ENCODE measurements at places on chromosomes 16 and 17.

DNA sequence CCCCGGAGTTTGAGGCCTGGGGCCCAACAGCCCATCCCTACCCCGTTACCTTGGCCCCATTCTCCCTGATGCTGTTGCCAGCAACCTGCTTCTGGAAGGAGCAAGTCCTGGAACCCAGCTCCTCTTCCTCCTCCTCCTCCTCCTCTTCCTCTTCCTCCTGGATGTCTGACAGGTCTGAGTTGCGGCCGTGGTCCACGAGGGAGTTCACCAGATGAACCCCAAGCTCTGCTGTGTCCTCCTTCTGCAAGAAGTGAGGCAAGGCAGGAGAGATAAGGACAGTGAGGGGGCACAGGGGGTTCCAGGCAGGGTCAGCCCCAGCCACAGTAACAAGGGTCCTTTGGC, 18.7 kb downstream of the TSPOAP1 start:
- DNase-seq: no peak

DNA sequence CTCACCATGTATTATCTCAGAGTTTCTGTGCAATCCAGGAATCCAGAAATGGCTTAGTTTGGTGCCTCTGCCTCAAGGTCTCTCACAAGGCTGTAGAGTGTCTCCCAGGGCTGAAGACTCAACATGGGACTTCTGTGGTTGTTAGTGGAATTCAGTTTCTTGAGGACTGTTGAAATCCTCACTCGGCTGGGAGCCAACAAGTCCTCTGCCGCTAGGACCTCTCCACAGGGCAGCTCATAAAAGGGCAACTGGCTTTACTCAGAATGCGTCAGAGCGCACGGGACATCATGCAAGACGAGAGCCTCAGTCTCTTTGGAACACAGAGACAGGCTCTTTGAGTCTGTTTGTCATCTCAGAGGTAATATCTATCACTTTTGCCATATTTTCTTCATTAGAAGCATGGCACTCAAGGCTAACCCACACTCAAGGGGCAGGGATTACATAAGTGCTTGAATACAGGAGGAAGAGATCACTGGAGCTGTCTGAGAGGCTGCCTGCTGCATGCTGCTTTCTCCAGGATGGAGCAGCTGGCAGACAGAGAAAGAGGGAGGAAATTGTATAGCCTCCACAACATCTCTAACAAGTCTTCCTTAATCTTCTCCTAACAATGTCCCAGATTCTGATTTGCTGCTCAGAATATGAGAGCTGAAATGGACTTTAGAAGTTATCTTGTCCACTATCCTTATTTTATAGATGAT, 97.5 kb upstream of the ASIC2 start:
- DNase-seq: no peak

DNA sequence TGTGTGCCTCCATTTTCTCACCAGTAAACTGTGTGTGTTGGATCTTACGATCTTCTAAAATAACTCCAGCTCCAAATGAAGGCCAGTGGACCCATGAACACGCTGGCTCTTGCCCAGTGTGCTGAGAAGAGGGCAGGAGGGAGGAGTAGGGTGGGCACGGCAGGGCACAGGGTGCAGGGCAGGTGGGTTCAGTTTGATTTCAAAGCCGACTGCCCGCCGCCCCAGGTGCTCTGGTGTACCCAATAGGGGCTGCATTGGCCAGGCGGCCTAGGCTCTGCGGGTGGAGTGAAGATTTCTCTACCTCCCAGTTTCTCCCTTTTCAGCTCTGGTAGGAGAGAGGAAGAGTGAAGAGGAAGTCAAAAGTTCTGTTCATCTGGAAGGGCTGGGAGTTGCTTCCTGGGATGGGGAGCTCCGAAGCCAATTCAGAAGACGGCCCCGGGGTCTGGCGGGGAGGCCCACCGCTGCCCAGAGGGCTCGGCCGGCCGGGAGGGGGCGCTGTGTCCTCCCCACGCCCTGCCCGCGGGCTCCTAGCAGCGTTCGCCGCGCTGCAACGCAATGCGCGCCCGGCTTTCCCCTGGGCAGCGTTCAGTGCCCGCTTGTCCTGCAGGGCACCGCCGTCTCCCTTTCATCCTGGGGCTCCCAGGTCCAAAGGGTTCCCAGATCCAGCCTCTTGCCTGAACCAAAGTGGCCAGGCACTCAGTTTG, 1.1 kb upstream of the CRHR1 start:
- no peak for DNase-seq

DNA sequence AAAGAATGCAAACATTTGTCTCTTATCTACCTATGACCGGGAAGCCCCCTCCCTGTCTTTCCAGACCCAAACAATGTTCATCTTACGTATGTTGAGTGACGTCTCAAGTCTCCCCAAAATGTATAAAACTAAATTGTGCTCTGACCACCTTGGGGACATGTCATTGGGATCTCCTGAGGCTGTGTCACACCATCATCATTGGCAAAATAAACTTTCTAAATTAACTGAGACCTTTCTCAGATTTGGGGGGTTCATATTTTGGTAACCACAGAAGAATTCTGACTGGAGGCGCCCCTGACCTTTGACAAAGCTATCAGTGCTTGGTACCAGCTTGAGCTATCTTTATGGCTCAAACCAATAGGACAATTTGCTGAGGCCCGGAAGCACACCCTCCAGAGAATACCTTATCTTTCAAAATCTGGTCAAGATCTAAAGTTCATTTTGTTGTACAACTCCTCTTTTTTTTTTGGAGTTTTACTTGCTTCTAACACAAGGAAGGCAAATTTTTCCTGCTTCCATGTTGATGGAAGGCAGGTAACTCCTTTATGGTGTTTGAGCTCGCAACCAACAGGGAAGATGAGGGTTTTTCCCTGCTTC, 2.5 kb upstream of the LDHD start:
- no peak for DNase-seq

- no peak for DNase-seq
Measured at GRCh38 chr17:2058586-2059546, 4.0 kb downstream of the HIC1 start.

DNA sequence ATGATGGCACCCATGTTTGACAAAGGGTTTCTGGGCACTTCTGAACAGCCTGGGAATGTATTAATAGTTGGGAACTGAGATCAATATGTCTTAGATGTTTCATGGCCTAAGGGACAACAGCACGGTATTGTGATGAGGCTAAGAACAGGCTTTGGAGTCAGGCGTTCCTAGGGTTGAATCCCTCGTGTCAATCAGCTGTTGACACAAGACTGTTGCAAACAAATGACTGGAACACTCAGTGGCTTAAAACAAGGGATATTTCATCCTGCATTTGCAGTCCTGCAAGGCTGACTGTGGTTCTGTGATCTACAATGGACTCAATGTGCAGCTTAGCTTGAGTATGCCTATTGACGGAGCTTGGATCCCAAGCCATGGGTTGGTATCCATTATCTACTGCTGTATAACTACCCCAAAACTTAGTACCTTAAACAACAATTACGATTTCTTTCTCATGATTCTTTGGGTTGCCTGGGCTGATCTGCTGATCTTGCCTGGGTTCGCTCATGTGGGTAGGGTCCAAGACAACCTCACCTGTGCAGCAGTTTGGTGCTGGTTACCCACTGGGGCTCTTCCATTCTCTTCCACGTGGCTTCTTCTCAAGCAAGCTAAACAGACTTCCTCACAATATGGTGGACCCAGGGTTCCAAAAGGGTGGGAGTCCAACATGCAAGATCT, 472.4 kb downstream of the SLC39A11 start:
- no peak for DNase-seq

- DNase-seq: no peak
Measured at GRCh38 chr17:76822184-76822778, 45.9 kb upstream of the MGAT5B start.

- no peak for DNase-seq
Measured at GRCh38 chr17:4788807-4789700, at the start of gene GLTPD2. GLTPD2 (plus strand) TSS chr17:4788964; CDS start chr17:4789012, 48 bp downstream.

GRCh38 chr16:12901597-12902461, at the start of gene SHISA9:
SHISA9 (plus strand) TSS chr16:12901598.
- peak; percentile 50 for DNase-seq

DNA sequence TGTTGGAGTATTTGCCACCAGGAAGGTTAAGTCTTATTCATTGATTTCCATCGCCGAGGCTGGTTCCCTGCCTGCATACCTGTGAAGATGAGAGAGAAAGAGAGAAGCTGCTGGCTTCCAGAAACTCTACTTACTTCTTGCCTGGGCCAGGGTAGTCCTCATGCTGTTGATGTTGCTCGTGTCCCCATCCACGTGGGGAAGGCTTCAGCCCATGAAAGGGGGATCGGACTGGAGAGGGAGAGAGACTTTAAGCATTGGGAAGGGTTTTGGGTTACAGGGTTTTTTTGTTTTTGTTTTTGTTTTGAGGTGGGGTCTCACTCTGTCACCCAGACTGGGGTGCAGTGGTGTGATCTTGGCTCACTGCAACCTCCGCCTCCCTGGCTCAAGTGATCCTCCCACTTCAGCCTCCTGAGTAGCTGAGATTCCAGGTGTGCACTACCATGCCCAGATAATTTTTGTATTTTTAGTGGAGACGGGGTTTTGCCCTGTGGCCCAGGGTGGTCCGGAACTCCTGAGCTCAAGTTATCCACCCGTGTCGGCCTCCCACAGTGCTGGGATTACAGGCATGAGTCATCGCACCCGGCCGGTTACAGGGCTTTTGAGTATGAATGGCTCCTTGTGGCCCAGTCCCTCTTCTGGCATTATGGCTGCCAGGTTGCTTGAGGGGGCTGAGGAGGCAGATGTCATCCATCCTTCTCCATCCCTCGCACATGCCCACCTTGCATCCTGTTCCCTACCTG, 26.6 kb downstream of the ITGB3 start:
- DNase-seq: no peak

GRCh38 chr17:65158041-65158440, 20.9 kb downstream of the RGS9 start:
- DNase-seq: no peak

DNA sequence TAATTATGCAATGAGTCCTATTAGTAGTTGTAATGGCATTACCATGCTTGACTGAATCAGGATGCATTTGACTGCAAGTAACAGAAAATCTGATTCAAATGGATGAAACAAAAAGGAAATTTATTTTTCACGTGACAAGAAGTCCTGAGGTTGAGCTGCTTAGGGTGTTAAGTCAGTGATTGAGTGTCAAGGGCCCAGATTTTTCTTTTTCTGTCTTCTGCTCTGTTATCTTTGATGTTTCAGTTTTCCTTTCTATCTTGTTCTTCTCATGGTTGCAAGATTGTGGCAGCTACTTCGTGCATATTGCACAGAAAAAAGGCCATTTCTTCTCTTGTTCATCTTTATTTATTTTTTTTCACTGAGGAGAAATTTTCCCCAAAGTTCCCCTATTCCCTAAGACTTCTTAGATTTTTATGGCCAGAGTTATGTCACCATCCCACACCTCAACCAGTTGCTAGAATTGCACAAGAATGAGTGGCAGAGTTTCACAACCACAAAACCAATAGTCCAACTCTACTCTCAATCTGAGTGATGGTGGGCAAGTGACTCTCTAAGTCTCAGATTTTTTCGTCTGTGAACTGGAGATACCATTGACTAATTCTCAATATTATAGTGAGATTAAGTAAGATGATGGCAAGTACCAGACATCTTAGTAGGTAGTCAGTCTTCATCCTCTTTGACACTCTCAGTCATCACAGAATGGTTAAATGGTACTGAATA, 15.7 kb upstream of the GPR139 start:
- DNase-seq: no peak

DNA sequence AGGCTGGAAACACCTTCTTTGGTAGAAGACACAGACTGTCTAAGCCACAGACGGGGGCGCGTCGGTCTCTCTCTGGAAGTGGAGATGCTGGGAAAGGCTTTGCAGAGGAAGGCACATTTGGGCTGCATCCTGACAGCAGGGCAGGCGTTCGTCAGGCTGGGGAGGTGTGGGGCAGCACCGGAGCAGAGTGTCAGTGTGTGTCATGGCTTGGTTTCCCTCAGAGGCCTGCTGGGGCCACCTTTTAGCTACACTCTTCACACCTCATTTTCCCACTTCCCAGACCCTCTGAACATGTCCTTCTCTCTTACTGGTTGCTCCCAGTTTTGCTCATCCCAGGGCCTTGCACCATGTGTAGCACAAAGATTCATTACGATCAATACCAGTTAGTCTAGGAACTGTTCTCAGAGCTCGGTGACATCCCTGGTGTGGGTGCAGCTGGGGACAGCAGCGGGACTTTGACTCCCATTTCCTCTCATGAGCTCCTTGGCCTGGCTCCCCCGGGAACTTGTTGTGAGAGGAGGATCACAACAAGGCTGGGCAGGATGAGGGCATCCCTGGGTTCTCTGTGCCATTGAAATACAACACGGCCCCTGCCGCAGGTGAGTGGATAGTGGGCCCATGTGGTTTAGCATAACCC, 33.1 kb downstream of the SMARCE1 start:
- DNase-seq: no peak

GRCh38 chr16:89828199-89828869, at the start of gene SPIRE2:
SPIRE2 (plus strand) TSS chr16:89828475; CDS start chr16:89828551, 76 bp downstream.
- DNase-seq: peak; percentile 93

DNA sequence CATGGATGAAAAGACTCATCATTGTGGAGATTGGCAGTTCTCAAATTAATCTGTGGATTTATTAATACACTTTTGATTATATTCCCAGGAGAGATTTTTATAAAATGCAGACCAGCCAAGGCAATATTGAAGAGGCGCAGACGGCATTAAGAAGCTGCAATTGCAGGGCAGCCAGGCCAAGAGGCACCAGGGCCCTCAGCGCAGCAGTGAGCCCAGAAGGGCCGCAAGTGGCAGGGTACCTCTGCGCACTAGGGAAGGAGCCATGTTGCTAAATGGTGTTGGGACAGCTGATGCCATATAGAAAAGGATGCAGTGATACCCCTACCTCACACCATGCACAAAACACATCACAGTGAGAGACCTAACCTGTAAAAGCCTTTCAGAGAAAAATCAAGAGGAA, 36.6 kb upstream of the CHMP6 start:
- no peak for DNase-seq

- DNase-seq: no peak
Measured at GRCh38 chr16:24309258-24310142, 53.4 kb downstream of the CACNG3 start.

DNA sequence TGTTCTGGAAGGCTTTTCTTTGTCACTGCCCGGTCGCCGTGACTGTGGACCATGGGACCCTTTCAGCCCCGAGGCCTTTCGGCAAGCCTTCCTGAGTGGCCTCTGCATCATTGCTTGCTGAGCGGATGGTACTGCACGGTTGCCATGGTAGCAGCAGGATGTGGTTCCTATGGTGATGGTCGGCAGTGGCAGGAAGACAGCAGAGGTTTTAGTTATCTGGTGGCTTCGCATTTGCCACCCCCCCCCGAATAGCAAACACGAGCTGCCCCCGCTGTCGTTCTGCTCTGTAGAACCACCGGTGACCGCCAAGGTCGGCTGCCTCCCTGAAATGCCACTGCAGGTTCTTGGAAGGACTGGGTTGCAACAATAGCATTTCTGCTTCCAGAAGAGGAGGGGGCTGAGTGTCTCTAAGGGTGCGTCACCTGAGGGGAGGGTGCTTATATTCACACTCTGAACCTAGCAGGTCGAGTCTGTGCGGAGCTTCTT, 76.6 kb downstream of the CMIP start:
- no peak for DNase-seq

DNA sequence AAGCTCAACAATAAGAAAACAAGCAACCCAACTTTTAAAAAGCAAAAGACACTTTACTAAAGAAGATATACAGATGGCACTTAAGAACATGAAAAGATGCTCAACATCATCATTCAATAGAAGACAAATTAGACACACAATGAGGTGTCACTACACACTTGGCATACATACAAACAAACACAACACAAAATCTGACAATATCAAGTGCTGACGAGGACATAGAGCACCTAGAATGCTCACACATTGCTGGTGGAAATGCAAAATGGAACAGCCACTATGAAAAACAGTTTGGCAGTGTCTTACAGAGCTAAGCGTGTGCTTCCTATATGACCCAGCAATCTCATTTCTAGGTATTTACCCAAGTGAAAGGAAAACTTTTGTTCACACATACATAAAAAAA, 18.9 kb downstream of the RPRML start:
- DNase-seq: no peak

GRCh38 chr17:43841282-43841681, 5.7 kb upstream of the CD300LG start:
- no peak for DNase-seq

Data from GM03348 (cell line).